ENCODE measurements at places on chromosomes 7 and 10.

GRCh38 chr10:70272925-70273316 lies 10.9 kb downstream of the NPFFR1 start:
- no peak for DNase-seq

DNA sequence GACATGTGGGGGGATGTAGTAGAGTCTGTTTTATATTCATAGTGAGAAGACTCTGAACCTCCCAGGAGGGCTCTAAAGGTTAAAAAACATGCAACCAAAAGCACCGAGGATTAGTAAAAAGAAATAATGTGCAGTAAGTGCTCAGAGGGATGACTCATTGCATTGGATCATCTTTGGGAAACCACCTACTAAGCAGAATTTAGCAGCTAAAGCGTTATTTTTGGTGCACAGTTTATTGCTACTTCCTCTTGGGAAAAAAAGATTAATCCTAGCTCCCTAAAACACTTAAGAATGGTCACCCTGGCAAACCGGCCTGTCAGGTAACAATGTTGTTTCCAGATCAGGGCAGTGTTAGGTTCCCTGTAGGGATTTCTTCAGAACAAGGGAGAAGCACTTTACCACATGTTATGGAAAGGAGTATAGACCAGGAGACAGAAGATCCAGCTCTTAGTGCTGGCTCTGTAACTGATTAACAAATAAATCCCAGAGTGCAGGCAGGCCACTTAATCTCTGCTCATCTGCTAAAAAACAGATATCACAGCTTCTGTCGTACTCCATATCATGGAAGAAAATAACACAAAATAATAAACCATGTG lies 44.8 kb upstream of the FAM133B start:
- peak; percentile 40 for DNase-seq

GRCh38 chr7:22241805-22242390 lies 115.1 kb downstream of the RAPGEF5 start:
- no peak for DNase-seq

GRCh38 chr7:151117565-151117964 lies 31.3 kb downstream of the AGAP3 start:
- no peak for DNase-seq

- no peak for DNase-seq
These were observed 100.0 kb downstream of the CLEC2L start for GRCh38 chr7:139623518-139623917.

- DNase-seq: no peak
These were observed 1.8 kb downstream of the KLLN start for GRCh38 chr10:87861566-87861952.

DNA sequence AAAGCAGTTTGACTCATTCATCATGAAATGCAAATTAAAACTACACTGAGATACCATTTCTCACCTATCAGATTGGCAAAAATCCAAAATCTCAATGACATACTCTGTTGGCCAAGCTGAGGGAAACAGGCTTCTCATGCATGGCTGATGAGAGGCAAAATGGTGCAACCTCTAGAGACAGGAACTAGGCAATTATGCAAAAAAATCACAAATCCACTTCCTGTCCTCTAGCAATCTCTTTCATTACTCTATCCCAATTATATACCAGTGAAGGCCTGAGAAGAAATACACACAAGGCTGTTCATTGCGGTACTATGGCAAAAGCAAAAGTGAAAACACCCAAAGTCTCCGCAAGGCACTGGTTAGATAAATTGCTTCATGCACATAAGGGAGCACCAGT lies 25.9 kb upstream of the PTPRN2 start:
- no peak for DNase-seq

DNA sequence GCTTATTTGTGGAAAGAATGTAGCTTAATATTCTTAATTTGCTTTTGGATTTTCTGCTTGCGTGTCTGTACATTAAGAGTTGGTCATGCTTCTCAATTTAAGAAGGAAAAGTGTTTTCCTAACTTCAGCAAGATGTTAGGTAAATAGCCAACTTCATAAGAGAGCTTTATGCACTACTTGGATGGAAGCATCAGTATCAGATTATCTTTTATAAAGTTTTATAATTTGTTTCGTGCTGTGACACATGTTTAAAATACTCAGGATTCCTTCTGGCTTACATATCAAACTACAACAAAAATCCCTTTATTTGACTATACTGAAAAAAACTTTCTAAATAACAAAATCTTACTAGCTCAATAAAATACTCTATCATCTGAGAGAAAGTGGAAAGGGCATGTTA lies 34.8 kb upstream of the AGR2 start:
- no peak for DNase-seq

DNA sequence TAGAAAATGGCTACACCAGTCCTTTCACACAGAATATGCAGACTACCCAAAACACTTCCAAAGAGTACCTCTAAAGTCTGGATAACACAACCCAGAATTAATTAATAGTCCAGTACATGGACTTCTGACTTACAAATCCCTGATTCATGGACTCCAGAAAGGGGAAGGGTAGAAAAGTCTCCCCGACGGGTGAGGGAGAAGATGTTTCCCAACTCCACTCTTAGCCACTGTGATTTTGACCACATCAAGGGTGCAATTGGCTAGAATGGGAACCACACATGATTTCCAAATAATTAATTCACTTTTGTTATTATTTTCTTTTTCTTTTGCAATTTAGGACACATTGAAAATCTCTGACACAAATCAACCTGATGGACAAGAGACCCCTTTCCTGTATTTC lies 1.4 kb downstream of the TMEM130 start:
- no peak for DNase-seq

DNA sequence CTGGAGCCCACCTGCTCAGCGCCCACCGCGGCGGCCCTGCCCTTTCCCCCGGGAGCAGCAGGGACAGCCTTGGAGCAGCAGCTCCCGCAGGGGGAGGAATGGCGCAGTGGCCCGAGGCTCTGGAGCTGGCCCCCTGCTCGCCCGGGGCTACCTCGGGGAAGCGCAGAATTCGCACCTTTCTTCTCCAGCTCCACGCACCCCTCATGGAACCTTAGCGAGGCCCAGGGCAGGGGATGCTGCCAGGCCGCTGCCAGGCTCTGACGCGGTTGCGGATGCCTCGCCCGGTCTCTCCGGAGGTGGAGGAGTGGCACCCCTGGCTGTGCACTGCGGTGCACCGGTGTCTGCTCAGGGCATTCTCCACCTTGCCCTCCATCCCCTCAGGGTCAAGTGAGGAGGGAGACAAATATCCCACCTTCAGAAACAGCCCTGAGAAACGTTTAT lies 84.9 kb upstream of the MKI67 start:
- no peak for DNase-seq

GRCh38 chr7:71377469-71377868 lies 245.5 kb downstream of the GALNT17 start:
- DNase-seq: no peak

- DNase-seq: no peak
These were observed 41.8 kb upstream of the LRGUK start for GRCh38 chr7:134085311-134085710.

DNA sequence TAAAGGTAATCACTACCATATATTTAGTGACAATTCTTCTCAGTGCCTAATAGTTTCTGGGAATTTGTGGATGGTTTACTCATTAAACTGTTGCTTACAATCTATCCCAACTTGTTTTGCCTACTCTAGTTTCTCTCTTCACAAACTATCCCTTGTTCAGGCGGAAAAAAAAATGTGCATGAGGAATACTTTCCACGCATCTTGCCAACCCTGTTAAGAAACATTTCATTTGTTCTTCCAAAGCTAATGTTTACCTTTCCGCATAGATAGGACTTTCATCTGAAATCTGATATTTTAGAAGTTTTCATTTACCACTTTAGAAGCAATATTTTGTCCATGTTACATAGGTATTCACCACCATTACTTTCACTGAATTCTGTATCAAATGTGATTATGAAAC lies 191.9 kb downstream of the MDFIC start:
- no peak for DNase-seq

- no peak for DNase-seq
These were observed 183.1 kb downstream of the EXOC4 start for GRCh38 chr7:133436014-133436428.

DNA sequence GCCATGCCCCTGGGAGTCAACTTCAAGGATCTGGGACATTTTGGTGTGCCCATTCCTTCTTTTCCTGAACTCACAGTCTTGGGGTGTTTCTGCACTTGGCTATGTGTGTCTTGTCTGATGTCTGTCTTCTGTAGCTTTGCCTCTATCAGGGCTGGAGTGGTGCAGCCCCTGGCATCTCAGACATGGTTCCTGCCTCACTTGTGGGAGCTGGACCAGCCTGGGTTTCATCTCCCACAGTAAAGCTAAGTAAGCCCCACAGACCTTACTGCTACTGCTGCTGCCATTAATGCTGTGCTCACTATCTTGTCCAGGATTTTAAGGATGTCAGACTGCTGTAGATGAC lies 59.0 kb downstream of the ADCYAP1R1 start:
- DNase-seq: no peak

DNA sequence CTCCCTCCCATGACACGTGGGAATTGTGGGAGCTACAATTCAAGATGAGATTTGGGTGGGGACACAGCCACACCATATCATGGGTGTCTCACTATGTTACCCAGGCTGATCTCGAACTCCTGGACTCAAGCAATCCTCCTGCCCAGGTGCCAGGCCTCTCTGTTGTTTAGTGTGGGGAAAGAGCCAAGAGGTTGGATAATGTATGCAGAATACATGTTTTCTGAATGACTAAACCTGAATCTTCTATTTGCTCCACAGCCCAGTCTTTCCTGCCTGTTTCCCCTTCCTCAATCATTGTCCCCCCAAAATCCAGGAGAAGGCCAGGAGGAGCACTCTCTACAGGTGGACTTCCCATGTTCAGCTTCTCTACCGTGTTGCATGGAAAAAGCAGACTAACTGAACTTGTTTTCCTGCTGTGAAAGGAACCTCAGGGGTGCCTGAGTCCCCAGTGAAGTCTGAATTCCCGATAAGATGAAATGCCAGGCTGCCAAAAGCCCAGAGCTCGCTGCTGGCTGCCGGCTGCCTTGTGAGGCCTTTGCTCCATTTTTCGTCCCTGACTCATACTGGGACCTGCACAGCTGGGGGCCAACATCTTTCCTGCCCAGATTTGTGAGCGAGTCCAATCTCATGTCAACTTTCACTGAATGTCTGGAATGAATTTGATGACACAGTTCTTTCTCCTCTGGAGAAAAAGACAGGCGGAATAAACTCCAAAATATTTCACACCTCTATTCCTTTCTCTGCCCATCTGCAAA lies 588.0 kb downstream of the CALN1 start:
- no peak for DNase-seq

GRCh38 chr10:123613346-123613850 lies 52.8 kb upstream of the GPR26 start:
- DNase-seq: no peak

DNA sequence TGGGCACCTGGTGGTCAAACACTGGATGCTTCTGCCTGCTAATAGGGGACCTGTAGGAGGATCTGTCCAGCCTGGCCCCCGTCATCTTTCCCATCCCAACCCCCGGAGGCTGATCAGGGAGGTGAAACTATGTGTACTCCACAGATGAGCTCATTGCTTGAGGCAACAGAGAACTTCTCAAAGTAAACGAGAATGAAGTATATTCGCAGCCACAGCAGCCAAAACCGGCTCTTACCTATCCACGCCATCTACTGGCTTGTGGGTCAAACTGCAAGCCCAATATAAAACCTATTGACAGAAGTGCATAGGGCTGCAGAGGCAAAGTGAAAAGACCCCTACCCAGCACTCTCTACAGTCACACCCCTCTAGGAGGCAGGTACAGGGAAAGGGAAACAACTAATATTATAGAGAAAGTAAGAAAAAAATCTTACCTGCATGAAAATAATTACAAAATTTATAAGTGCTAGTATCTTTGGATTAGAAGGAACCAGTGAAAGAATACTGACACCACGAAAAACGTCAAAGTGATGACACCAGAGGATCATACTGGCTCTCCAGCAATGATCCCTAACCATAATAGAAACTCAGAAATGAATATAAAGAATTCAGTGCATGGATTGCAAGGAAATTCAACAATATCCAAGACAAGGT lies 973.5 kb downstream of the ANKRD7 start:
- peak; percentile 69 for DNase-seq

GRCh38 chr10:62147425-62147824 lies 121.2 kb downstream of the RTKN2 start:
- no peak for DNase-seq

DNA sequence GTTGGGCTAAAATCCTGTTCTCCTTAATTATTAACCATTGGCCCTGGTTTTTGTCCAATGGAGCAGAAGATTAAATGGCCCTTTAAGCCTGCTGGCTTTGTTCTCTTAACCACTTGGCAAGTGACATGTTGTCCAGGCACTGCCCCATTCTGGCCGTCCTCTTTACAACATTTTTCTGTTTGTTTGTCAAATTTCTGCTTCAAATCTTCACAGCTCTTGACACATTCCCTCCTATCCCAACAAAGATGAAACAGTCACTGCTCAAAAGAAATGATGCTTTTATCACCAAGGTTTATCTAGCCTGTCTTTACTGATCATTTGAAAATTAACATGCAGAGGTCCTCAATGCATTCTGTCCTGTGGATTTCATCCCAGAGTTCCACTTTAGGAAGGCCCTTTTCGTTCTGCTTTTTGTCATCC lies 700.4 kb downstream of the KCNMA1 start:
- DNase-seq: peak; percentile 99

- no peak for DNase-seq
These were observed 65.4 kb downstream of the ST7 start for GRCh38 chr7:117018713-117019112.

DNA sequence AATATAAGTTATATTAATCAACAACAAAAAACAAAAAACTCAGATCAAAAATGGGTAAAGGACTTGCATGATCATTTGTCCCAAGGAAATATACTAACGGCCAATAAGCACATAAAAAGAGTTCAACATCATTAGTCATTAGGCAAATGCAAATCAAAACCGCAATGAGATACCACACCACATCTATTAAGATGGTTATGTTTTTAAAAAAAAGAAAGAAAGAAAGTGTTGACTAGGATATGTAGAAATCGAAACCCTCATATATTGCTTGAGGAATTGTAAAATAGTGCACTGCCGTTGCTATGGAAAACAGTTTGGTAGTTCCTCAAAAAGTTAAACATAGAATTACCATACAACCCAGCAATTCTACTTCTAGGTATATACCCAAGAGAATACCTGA lies 39.4 kb upstream of the CTNNA3 start:
- no peak for DNase-seq

GRCh38 chr10:42972946-42973345 lies 103.9 kb upstream of the RET start:
- DNase-seq: no peak
